A549 treated with ZK216348 at 1 μM for 4 hours (cell line): ENCODE measurements at places on chromosomes 11 and 22. TPM values are rescaled to one million over a fixed set of nuclear protein-coding genes. Genes with fewer than 3 reads are reported as not detected.

Gene PLAAT4
- 1.7 to 2.4 TPM (median 2.0 TPM) in 5 replicates for total RNA-seq

Gene PACSIN3
- total RNA-seq: 22.2 to 35.1 TPM (median 32.1 TPM) in 5 replicates

Gene C11orf16
- not detected in 5 replicates for total RNA-seq

Gene MORC2
- total RNA-seq: 12.2 to 17.5 TPM (median 14.7 TPM) in 5 replicates
